ENCODE measurements at places on chromosomes 11 and 22.

GRCh38 chr22:44816141-44816540 is 63.8 kb downstream of the ARHGAP8 start:
- DNase-seq, result no peak

GRCh38 chr11:75822541-75822940 is 7.5 kb downstream of the UVRAG start:
- DNase-seq, result no peak

- no peak for DNase-seq
Observed at GRCh38 chr22:32822179-32822877, 20.8 kb downstream of the TIMP3 start.

GRCh38 chr11:61742391-61742790 is 10.0 kb upstream of the MYRF start:
- no peak for DNase-seq

GRCh38 chr11:76448506-76448905 is 3.7 kb downstream of the EMSY start:
- no peak for DNase-seq

GRCh38 chr11:83676056-83676601 is 390.0 kb upstream of the CCDC90B start:
- DNase-seq, result no peak

DNA sequence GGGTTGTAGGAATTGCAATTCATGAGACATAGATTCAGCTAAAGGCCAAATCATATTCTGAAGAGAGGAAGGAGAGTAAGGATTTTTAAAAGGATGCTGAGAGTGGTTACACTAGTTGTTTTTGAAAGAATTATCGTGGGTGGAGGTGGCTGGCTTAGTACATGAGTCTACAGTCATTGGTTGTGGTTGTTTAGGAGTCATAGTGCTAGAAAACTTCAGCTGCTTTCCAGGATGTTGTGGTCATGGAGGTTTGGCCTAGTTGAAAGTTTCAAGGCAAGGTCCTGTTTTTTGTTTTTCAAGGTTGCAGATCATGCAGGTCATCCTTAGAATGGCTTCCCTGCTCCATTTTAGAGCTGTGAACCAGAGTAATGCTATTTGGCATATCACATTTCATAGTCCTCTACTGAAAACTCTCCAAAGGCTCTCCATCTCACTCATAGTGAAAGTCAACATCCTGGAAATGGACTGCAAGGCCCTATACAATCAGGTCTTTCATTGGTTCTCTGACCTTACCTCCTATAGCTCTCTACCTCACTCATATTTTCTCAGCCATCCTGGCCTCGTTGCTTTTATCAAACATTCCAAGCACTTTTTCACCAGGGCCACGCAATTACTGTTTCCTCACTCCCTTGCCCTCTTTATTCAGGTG is 26.1 kb upstream of the ZBTB44 start:
- DNase-seq, result no peak

DNA sequence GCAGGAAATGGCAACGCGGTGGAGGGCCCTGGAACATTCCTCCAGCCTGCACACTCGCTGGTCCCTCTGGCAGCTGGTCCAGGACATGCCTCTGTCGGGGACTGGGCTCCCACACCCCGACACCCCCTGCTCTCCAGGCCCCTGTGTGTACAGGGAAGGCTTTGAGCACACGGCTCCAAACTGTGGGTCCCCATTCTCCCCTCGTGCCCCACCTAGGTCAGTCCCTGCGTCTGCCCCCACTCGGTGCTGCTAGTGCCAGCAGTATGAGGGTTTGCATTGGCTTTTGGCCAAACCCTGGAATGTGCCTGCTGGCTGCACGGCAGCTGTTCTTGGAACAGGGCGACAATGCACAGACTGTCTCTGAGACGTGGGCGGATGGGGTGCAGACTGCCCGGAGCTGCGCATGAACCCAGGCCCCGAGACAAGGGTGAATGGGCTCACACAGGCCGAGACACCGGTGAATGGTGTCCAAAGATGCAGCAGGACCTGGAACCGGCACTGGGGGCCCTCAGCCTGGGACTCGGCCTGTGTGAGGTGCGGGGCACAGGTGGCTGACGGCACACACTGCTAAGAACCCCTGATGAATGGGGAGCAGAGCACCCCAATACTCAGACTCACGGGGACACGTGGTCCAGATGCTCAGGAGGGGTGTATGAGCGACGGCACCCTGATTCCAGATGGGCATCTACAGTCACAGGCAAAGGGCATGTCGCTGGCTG is 7.5 kb upstream of the SYT8 start:
- no peak for DNase-seq
